Activated T-helper 1 cell treated with Interleukin-2 at 50 U/mL for 16 hours (primary cell): ENCODE measurements at places on chromosomes 16 and 17.

- DNase-seq: no peak
These were observed 23.9 kb upstream of the CAPNS2 start for GRCh38 chr16:55542459-55543082.

GRCh38 chr16:47779201-47780016 lies 318.3 kb downstream of the PHKB start:
- no peak for DNase-seq

DNA sequence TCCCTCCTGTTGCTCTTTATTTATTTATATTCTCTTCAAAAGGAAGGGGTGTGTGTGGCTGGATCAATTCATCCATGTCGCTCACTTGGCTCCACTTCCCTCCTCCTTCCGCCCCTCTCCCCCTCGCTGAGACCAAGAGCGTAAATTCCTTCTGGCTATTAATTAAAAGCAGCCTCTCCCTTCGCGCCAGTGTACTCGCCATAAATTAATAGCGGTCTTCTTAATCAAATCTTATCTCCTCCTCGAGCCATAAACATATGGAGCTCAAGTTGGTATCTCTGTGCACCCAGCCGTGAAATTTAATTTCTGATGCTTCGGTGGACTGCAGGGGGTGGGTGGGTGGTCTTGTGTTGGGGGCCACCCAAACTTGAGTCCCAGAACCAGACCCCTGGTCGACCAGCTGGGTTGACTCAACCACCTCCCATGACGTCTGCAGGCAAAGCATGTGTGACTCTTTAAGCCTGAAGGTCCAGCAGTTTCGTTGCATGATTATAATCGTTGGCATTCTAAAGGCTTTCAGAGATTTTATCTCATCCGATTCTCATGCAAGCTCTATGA lies 57.9 kb downstream of the SDK2 start:
- DNase-seq: no peak

- no peak for DNase-seq
These were observed 30.7 kb upstream of the MYO18A start for GRCh38 chr17:29210879-29211278.

DNA sequence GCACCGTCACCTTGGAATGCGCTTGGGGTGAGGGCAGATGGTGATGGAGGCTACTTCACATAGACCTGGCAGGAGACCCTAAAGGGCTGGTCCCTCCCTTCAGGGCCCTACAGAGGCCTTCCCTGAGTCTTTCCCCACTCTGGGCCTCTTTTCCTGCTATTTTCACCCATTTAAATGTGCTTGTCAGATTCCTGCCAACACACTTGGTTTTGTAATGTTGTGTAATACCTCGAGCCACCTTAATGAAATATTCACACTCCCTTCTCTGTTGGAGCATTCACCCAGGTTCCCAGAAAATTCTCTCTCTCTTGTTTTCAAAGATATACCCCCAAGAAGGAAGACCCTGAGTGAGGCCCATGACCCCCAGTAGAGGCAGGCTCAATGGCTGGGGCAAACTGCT lies 456.6 kb upstream of the DYNLRB2 start:
- DNase-seq: no peak

- no peak for DNase-seq
These were observed 46.7 kb downstream of the SCNN1B start for GRCh38 chr16:23348579-23349469.

DNA sequence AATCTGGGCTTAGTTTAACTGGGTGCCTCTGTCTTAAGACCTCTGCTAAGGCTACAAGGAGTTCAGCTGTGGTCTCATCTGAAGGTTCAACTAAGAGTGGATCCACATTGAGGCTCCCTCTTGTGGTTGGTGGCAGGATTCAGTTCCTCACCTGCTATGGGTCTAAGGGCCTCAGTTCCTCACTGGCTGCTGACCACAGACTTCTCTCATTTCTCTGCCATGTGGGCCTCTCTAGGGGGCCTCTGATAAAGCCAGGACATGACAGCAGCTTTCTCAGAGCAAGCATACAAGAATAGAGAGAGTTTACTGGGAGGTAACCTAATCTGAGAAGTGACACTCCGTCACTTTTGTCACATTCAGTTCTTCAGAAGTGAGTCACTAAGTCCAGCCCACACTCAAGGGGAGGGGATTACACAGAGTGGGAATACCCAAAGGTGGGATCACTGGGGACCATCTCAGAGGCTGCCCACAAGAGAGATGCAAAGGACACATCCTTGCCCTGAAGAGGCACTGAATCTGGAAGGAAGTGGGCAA lies 19.2 kb upstream of the ABAT start:
- DNase-seq: no peak

DNA sequence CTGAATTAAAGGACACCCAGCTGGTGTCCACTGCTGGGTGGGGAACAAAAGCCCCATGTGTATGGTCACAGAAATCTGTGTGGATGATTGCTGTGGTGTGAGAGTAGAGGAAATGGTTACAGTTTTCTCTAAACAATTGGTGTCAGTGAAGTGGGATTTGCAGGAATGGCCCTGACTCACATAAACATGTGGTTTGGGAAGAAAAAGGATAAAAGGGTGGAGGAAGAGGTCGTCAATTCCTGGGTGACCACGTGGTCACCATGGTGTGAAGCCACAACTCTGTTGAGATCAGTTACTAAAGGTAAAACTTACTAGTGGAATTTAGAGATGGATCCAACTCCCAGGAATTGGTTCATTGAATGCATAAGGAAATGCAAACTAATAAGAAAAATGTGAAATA lies 3.6 kb upstream of the TUBG2 start:
- no peak for DNase-seq
